Stimulated activated naive B cell treated with anti-CD40 and anti-IgM and Interleukin-4, amounts not matched to agents 10 μg/mL and 1 μg/mL and 100 μg/mL, for 72 hours (primary cell): ENCODE measurements at places on chromosomes 16 and 17.

GRCh38 chr16:73122604-73123391 lies 74.9 kb upstream of the ZFHX3 start:
- no peak for DNase-seq

DNA sequence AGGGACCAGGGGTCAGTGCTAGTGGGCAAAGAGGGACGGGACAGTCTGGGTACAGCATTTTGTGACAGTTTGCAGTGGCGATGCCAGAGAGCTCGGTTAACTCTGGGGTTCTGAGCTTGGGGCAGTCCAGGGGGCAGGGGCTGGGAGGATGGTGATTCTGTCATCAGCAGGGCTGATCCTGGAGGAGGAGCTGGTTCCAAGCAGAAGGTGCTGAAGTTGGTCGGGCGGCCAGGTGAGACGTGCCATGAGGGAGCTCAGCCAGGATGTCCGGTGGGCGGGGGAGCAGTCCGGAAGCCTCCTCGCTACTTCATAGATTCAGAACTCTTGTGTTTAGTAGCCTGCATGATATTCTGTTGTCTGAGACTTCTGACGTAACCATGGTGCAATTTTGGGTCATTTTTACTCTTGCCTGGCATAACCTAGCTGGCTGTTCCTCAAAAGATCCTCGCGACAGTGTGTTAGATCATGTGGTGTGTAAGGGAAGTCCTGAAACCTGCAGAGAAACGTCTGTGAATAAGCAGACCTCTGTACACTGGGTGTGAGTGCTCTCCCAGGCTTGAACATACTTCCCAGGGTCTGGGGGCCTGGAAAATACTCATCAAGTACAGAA lies 122.0 kb downstream of the CLEC16A start:
- DNase-seq: no peak

DNA sequence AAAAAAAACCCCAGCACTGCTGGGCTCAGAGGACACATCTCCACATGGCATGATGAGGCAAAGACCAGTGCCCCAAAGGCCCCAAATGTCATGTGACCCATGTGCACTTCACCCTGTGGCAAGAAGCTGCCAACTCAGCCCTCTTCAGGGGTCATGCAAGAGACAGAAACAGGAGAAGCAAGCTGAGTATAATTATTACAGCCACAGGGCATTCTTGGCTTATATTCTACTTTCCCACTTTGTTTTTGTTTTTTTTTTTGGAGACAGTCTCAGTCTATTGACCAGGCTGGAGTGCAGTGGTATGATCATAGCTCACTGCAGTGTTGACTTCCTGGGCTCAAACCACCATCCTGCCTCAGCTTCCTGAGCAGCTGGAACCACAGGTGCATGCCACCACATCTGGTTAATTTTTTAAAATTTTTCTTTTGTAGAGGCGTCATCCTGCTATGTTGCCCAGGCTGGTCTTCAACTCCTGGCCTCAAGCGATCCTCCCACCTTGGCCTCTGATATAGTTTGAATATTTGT lies 32.7 kb upstream of the LITAF start:
- DNase-seq: no peak

DNA sequence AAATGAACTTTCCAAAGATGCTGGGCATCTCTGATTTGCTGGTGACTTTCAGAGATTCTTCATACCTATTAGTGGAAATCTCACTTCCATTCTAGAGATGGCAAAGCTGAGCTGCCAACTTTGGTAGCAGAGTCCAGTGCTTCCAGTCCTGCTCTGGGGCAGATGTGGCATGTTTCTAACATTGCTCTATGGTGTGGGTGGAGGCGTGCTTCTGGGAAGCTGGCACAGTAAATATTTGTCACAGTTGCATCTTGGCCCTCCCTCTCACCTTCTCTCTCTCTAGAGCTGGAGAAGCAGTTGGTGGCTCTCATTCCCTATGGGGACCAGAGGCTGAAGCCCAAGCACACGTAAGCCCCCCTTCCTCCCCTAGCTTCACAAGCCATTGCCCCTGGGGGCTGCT lies 1.9 kb downstream of the TMEM106A start:
- no peak for DNase-seq

- no peak for DNase-seq
These were observed 19.1 kb downstream of the ITPRIPL2 start for GRCh38 chr16:19132898-19133297.

GRCh38 chr16:70582280-70582978 lies 58.8 kb downstream of the SF3B3 start:
- DNase-seq: no peak

DNA sequence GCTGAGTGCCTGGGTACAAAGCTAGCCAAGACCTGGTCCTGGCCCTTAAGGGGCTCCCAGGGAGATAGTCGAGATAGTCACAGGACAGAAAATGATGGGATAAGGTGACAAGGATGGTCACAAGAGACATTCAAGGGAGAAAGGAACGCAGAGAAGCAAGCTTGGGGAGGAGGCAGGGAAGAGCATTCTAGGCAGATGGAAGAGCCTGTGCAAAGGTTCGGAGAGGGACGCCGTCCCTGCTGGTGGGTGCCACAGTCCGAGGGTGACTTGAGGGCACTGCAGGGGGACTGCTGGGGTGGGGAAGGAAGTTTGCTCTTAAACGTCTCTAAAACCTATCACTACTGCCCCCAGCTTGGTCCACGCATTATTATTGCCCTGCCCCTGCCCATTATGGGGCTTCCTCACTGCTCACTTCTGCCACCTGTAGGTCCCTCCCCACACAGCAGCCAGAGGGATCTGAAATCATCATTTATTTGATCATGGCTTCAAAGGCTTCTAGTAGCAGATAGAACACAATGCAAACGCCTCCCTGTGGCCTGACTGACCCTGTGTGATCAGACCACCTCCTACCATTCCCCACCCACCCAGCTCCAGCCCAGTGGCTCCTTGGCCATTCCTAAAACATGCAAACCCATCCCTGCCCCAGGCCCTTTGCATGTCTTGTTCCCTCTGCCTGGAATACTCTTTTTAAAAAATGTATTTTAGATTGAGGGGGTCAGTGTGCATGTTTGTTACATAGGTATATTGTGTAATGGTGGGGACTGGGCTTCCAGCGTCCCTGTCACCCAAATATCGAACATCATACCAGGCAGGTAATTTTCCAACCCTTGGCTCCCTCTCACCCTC lies 60.3 kb downstream of the RMI2 start:
- peak; percentile 44 for DNase-seq

GRCh38 chr16:2285731-2286191 lies 17.8 kb upstream of the RNPS1 start:
- DNase-seq: no peak
